ENCODE measurements at places on chromosomes 2 and 18.

- no peak for DNase-seq
Measured at GRCh38 chr2:77443076-77443475, 79.1 kb downstream of the LRRTM4 start.

- DNase-seq: no peak
Measured at GRCh38 chr2:219228911-219229304, 528 bp downstream of the ATG9A start.

DNA sequence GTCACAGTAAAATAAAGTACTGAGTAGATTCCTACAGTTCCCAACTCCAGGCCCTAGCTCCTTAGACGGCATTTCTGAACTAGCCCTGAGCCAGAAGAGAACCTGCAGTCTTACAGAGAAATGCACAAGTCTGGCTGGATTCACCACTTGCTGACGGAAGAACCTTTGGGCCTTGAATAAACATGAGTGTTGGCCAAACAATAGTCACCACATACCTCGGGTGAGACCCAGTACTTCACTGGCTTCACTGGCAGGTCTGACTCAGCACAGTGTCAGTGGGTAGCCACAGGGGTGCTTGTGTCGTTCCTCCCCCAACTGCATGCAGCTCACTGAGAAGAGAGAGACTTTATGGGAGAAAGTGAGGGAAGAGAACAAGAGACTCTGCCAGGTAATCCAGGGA lies 88.9 kb downstream of the TMEM185B start:
- DNase-seq: no peak

DNA sequence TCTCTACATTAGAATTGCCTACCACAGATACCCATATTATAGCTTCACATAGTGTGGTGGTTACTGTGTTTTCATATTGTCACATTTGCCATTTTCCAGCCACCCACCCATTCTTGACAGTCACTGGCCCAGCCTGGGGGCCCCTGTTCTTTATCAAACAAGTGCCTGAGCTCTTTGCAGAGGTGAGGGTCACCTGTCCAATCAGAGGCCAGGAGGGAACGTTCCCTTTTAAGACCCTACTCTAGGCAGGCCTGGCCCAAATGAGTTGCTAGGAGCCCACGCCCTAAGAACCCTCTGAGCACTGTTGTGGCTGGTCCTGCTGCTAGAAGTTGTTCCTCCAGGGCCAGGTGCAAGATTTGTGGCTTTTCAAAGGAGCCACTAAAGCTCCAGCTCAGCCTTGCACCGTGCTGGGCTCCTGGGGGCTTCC lies 5.2 kb downstream of the IL37 start:
- DNase-seq: no peak

DNA sequence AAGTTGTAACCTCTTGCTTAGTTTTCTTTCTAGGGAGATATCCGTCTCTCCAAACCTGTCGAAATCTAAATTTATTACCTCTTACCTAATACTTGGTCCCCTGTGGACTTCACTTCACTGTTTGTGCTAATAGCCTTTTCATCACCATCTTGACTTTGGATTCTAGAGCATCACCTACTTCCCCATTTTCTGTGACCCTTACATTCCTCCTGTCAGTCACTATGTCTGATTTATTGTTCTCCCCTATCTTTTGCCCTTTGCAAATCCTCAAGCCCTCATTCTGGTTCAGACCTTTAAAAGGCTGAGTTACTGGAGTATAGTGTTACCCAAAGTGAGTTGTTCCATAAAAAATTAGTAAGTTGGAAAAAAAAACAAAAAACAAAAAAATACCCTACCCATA lies 7.5 kb downstream of the MYO1B start:
- DNase-seq: no peak

DNA sequence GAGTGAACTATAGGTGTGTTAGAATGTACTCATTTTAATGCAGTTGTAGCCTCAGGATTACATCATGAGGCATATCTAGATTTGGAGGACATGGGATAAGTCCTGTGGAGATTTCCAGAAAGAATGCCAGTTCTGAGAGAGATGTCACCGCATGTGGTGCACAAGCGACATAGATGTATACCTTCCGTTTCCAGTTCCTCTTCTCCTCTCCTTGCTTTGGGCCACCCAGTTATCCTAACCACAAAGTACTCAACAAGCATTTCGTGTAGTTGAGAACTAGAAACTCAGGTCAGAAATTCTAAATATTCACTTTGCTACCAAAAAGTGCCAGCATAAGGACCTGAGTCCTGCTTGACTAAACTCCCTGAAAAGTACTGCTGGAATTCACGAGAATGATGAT lies 66.5 kb downstream of the KCTD18 start:
- no peak for DNase-seq

GRCh38 chr18:37409878-37410277 lies 155.7 kb downstream of the CELF4 start:
- no peak for DNase-seq

- no peak for DNase-seq
Measured at GRCh38 chr2:72901426-72901825, 14.2 kb downstream of the SPR start.

- no peak for DNase-seq
Measured at GRCh38 chr2:4291430-4291829, 588.1 kb downstream of the DCDC2C start.

DNA sequence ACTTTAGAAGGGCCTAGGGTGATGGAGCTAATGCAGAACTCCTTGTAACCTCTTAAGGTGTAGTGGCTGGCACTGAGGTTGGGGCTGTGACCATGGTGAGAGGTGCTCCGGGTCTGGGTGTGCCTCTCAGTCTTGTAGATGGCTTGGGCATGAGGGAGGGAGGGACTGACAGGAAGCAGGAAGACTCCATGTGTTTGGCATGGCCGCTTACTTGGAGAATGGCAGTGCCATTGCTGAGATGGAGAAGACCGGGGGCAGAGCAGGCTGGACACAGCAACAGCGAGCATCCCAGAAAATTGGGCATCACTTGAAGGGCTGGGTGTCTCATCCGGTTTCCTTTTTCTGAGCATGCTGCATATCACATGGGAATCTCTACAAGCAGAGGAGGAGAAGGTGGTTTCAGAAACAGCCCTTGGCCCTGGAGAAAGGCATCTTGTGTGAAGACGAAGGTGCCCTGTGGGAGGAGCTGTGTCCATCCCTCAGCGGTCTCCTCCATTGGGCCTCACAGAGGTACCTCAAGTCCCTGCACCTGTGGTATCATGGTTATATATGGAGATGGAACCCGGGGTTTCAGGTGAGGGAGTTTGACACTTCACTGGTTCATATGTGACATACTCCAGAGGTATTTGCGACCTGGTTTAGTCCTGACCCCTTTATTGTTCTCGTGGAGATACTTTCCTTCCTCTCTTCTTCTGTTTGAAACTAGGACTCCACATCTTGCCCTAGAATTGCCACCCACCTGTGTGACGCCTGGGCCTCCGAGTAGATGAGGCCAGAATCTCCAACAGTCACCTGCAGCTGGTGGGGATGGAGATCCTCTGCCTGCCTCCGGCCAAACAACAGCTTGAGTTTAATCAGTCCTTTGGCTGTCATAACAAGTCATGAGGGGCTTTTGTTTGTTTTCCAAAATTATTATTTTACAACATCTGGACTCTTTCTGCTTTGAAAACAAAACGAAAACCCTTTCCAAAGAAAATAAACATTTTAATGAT lies 45.6 kb downstream of the INPP4A start:
- DNase-seq: no peak

DNA sequence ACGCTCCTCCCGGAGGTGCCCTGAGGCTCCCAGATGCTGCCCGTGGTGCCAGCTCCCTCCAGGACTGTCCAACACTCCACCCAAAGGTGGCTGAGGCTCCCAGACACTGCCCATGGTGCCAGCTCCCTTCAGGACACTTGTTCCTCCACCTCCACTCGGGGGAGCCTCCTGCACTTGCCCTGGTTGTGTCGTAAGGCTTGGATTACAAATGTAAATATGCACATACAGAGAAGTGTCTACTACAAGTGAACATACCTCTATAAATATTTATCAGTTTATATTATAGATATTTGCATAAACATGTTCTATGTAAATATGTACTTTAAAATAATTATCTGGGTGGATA lies 143.3 kb downstream of the PXDN start:
- DNase-seq: no peak

GRCh38 chr2:16155366-16155765 lies 215.0 kb downstream of the MYCN start:
- peak; percentile 61 for DNase-seq

DNA sequence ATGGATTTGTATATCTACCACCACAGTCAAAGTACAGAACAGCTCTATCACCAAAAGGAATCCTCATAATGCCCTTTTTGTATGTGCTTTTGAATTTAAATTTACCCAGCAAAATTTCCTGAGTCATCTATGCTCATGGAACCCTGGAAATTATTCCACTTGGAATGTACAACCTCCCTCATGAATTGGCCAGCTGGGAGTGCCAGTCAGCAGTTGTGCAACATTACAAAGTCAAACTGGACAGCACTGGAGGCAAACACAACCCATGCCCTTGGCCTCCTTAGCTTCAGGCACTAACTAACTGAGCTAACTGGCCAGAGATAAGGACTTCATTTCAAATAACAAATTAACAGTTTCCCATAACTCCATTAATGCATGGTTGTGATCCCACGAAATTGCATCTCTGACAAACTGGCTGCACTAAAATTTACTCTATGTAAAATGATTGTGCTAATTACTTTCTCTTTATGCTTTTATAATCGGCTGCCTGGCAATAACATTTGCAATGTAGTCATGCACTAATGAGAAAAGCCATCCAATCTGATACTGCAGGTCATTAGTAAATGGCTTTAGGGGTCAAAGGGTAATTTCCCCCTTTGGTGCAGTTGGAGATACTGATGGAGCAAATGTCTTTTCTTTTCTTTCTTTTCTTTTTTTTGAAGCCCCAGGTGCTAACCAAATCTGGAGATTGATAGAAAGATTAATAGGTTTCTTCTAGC lies 270.5 kb downstream of the ACTR3 start:
- peak; percentile 9 for DNase-seq

DNA sequence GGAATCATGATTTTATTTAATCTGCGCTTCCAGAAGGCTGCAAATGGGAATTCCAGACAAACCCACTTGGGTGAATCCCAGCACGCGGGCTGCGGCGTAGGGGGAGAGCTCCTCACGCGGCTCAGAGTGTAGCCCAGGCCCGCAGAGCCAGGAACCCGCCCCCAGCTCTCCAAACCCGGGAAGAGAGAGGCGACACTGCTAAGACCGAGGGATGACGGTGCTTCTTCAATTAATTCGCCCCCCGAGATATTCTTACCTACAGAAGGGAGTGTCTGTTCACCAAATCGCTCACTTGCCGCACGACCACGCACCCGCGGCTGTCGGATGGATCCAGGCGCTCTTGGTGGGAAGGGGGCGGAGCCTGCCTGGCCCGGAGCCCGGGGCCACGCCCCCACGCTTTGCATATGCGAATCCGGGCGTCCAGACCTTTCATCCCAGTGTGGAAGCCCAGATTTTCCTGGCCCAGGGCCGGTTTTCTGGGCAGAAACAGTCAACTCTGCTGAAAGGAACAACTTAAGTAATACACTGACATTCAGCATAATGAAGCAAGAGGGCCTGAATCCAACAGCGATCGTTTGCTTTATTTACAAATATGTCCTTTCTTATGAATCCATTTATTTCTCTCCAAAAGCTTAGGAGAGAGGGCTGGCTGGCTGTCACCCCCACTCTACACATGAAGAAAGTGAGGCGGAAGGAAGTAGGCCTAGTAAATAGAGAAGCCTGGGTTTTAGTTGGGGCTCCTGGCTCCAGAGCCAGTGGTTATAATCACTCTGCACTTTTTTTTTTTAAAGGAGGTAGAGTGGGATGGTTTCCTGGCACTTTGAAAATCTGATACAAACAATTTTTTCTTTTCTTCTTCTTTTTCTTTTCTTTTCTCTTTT lies at the start of gene SLC19A3:
TSS of gene SLC19A3 (minus strand) at position 342 of the 881 bp plus-strand sequence. CDS start 15,710 bp downstream, outside the sequence.
- DNase-seq: no peak

GRCh38 chr18:76444446-76445105 lies 50.5 kb downstream of the ZNF516 start:
- DNase-seq: no peak

GRCh38 chr2:176146101-176146500 lies 5.2 kb upstream of the HOXD4 start:
- DNase-seq: no peak

- DNase-seq: no peak
Measured at GRCh38 chr2:28052691-28053090, 162.2 kb downstream of the BABAM2 start.

GRCh38 chr2:24725956-24726355 lies 67.2 kb downstream of the PTRHD1 start:
- no peak for DNase-seq

DNA sequence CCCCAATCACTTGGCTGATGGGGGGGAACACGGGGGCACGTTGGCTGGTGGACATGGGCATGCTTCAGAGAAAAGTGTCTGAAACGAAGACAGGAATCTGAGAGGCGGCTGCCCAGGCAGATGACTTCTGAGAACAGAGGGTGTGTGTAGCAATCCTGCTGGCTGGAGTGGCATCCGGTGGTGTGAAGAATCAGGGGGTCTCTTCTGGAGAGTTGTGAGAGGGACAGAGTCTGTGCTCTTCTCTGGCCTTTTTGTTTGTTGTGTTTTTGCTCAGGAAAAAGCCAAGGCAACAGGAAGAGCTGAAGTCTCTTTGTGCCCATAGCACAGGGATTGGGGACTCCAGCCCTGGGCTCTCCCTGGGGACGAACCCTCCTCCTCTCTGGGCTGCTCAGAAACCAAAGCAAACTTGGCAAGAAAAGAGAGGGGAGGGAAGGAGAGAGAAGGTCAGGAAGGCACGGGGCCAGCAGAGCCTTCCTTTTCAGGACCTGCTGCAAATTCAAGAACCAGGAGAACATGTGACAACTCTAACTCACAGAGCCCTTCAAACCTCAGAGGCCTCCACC lies 97.0 kb upstream of the SMAD2 start:
- DNase-seq: no peak

- DNase-seq: no peak
Measured at GRCh38 chr2:126719833-126720351, 63.9 kb downstream of the GYPC start.

Measured in SJCRH30 (cell line).